Mononuclear cell (primary cell): ENCODE measurements at places on chromosomes 3 and 15. TPM values are rescaled to one million over a fixed set of nuclear protein-coding genes. Genes with fewer than 3 reads are reported as not detected.

RNU5B-1 gene
- not detected for total RNA-seq

MAP1A gene
- total RNA-seq = 2.4 TPM

CHRM5 gene
- not detected for total RNA-seq

CDCP1 gene
- 0.31 TPM for total RNA-seq

TLNRD1 gene
- 21.3 TPM for total RNA-seq

SPSB4 gene
- total RNA-seq = not detected

FURIN gene
- 66.7 TPM for total RNA-seq

DAPK2 gene
- total RNA-seq = 2.2 TPM

TLR9 gene
- total RNA-seq = 0.21 TPM

CKMT1A gene
- not detected for total RNA-seq
